CMK (cell line): ENCODE measurements at places on chromosomes 7 and 10.

DNA sequence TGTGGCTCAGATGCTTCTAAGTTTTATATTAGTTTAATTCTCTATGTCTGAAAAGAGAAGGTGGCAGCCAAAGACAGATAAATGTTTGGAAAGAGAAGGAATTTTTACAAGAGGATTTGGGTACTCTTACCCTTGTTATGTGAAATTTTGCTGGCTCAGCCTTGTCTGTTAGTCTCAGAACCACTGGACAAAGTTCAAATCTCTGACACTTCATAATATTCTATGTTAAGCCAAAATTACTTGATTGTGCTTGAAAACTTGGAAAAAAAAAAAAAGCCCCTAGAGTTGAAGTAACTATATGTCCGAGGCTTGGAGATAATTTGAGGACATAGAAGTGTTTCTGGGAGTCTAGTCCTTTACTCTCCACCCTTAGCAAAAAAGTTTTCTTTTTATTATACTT lies 1079.3 kb upstream of the LRRTM3 start:
- no peak for DNase-seq

DNA sequence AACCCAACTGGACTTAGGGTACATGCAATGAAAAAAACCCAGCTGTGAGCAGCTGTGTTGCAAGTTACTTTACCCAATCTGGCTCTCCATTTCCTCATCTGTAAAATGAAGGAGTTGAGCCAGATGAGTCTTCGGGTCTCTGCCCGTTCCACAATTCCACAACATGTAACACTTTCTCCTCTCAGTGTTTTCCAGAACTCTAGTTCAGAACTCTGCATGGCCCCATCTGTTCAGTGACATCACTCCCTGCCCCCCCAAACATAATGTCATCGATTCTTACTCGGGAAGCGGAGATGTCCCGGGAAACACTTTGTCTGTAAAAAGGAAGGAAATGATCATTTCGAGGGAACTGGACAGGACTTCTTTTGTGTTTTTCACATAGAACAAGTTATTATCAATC lies 2.5 kb downstream of the SH3PXD2A start:
- no peak for DNase-seq

DNA sequence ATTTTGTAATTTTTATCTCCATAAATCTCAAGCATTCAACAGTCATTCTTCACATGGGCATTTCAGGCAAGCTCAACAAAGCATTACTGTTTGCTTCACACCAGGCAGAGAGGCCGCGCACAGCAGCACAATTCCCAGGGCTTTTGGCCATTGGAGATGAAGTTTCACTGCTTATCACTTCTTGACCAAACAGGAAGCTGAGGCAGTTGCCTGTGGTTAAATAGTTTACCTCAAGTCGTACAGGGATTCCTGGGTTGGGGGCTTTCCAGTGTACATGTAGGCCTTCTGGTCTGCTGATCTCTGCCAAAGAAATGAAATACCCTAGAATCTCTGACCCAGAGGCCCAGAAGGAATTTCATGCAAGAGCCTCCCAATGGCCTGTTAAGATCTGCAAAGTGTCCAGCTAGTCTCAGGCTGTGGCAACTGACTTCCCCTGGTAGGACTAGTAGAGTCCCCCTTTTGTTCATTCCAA lies 11.2 kb upstream of the PRDX3 start:
- DNase-seq: peak; percentile 43

- DNase-seq: no peak
These were observed 759.6 kb downstream of the NXPH1 start for GRCh38 chr7:9192969-9193368.

GRCh38 chr7:96669812-96670211 lies 39.8 kb downstream of the SEM1 start:
- DNase-seq: no peak

GRCh38 chr10:99906470-99906869 lies 103.3 kb downstream of the DNMBP start:
- no peak for DNase-seq

DNA sequence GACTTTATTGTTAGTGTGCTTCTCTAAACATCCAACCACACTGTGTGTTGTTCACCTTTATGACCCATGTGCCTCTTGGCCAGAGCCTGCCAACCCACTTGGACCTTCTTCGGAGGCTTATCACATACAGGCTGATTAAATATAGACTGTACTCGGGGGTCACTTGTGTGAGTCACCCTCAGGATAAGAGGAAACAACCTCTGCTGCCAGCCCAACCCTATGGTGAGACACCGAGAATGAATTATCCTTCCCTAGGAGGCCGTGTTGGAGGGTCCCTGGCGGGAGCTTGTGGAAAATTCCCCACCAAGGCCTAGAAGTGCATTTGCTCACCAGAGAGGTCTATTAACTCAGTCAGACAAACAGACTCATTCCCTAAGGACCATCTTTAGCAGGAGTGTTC lies 63.0 kb downstream of the FAS start:
- DNase-seq: no peak

DNA sequence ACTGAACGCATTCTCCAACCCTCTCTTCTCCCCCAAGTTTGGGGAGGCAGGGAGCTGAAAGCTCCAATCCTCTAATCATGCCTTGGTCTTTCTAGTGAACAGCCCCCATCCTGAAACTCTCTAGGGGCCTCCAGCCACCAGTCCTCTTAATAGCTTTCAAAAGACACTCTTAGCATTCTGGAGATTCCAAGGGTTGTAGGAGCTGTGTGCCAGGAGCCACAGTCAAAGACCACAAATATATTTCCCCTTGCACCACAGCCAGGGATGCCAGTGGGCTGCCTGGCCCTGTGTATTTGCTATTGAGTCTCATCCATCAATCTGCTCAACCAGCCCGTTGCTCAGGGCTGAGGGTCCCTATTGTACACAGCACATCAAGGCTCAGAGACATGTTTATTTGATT lies 18.5 kb upstream of the MLXIPL start:
- DNase-seq: no peak

- no peak for DNase-seq
These were observed 332.5 kb downstream of the PTPRN2 start for GRCh38 chr7:158255156-158255555.

- no peak for DNase-seq
These were observed 193.3 kb upstream of the ZNF804B start for GRCh38 chr7:88566162-88566729.

GRCh38 chr7:141039376-141039775 lies 24.6 kb upstream of the MRPS33 start:
- no peak for DNase-seq

DNA sequence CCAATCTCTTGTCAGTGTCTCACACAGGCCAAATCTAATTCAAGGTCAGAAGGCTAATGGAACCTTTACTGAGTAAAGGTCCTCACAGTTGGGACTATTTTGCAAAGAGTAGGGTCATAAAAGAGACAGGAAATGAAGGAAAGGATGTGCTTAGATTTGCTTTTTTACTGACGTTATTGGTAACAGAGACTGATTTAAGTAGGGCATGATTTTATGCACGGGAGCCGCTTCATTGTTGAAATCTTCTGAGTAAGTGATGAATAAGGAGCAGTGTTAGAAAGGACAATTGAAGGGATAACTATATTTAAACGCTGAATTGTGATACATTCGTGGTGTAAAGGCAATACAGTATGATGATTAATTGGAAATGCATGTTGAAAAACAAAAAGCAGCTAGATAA lies 261.5 kb downstream of the MALRD1 start:
- DNase-seq: no peak

DNA sequence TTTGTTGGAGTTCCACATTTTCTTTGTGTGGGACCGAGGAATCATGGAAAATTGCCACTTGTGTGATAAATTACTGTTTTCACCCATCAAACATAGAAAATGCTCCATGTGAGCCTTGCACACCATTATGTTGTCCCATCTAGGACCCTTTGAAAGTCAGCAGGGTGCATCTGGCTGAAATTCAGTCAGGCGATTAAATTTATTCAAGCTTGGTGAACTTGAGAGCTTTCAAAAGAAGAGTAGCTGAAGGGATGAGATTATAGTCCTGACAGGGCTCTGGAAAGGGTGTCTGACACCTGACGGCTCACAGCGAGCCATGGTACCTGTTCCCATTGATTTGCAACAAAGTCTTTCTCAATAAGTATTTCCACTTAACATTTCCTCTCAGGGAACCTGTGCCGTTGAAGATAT lies 399.7 kb upstream of the ETV1 start:
- no peak for DNase-seq

DNA sequence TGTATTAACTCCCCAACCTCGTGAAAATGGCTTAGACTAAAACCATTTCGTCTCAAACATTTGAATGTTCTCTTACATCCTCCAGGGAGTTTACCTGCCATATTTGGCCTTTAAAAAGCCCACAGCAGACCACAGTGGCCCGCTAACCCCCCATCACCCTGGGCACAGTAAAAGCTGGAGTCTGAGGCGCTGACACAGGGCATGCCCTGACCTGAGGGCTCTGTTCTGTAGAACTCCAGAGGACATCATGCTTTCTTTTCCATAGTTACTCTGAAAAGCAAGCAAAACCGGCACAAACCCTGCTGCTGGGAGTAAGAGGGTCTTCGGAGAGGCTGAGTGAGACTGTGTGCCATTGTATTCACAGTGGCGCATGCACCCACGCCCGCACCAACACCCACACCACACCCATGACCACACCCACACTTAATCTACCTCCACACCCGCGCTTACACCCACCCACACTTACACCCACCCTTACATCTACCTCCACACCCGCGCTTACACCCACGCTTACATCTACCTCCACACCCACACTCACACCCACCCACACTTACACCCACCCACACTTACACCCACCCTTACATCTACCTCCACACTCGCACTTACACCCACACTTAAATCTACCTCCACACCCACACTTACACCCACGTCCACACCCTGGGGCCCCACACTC lies 32.1 kb downstream of the LRRC27 start:
- DNase-seq: no peak
